ENCODE measurements at places on chromosomes 12 and 14. TPM values are rescaled to one million over a fixed set of nuclear protein-coding genes. Genes with fewer than 3 reads are reported as not detected.

DNA sequence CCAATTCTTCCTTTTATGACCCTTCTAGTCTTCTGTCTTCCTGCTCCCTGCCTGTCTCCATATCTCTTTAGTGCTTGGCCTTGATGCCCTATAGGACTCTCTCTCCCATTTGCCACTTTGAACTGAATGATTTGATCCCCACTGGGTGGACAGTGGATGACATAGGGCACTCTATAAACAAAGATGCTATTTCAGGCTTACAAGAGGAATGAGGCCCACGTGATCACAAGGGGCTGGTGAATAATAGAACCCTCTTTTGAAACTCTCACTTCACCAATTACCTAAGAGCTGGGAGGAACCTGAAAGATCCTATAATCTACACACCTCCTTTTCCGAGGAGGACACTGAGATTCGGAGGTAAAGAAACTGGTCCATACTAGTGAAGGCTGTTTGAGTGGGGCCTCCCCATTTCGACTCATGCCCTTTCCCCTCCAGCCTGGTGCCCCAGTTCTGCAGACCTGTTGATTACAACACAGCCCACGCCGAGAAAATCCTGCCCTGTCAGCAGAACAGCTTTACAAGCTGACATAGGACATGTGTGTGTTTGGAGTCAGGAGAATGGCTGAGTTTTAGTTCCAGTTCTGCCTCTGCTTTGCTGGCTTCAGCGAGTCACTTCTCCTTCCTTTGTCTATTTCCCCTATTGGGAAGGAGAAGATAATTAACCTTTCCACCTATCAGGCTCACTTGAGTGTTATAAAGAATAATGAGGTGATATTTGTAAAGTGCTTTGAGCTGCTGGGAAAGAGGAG, 400.3 kb downstream of the ZFP36L1 start:
- DNase-seq, result no peak

DNA sequence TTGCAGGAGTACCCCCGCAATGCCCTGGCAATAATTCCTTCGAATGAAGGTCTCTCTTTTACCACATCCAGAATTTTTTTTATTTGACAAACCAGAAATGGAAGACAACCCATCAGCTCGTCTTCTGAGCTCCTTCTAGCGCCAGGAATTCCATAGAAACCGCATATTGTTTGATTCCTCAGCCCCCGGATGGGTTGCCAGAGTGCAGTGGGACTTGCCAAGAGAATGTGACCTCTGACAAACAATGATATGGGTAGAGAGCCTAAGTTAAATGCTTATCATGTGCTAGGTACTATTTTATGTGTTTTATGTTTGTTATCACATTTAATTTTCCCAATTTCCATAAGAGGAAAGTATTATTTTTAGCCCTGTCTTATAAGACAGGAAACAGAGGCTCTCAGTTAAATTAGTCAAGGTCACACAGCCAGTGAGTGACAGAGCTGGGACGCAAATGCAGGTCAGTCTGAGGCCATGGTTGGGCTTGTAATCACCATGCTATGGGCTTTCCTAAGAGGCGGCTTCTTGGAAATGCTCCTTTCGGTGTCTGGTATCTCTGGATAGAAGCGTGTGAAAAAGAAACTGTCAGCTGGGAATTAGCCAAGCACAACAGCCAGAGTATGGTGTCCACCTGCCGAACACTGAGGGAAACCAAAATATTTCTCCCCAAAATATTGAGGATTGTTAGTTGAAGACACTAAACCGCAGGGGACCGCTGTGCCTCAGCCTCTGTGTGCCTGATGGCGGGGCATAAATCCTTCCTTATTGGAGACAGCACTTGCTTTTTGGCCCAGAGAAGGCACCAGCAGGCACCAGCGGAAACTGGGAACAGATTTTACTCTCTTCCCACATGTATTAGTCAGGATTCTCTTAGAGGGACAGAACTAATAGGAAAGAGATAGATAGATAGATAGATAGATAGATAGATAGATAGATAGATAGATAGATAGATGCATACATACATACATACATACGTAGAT, 29.4 kb upstream of the ETFBKMT start:
- DNase-seq, result peak; percentile 23

DNA sequence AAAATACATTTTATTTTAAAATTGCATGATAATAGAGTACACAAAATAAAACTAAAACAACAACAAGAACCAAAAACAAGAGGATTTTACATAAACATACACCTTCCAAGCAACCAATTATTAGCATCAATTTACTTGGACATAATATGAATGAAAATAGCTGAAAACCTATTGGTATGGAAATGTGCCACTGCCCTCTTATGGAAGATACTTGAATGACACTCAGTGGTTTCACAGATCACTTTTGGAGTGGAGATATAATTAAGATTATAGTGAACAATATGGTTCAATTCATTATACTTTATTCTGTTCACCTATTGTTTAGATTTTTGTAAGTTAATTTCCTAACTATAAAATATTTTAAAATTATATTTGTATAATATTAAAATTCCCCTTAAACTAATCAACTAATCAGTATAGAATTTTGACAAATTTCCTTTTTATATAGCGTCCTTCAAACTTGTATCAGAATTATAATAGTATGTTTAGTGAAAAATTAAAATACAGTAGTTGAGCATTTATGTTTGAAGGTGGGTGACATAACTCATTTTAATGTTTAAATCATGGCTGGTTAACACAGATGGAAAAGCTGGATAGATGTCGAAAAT, 70.1 kb downstream of the SLC6A15 start:
- DNase-seq, result peak; percentile 20

- DNase-seq, result no peak
Observed at GRCh38 chr12:87575906-87576305, 453.3 kb downstream of the C12orf50 start.

KRT79 gene
- total RNA-seq, result not detected

DNA sequence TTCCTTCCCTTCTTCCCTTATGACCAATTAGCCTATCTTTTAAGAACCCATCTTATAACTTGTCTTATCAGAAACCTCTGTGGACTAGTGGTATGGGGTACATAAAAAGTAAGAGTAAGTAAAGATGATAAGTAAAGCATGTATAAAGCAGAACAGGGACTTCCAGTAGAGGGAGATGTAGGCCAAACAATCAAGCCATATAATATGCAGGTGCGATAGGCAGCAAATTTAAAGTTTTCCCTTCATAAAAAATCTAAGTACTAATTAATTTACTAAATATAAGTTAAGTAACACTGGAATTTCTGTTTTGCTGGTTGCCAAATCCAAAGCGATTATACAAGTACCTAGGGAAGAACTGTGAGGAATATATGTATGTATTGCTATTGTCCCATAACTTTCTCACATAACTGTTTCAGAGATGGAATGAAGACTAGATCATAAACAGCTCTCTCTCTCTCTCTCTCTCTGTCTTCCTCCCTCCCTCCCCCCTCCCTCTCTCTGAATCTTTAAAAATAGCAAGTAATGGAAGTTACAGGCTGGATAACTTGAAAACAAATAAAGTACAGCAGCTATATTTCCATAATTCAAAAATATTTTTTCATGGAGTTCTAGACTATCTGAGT, 25.7 kb downstream of the METTL25 start:
- DNase-seq, result no peak

DUSP6 gene
- 30.8 TPM for total RNA-seq

- DNase-seq, result no peak
Observed at GRCh38 chr12:120767071-120768024, 41.7 kb downstream of the ACADS start.

- DNase-seq, result no peak
Observed at GRCh38 chr12:131671276-131671675, 39.6 kb upstream of the SFSWAP start.

GRCh38 chr12:108457734-108458361, 57.2 kb upstream of the FICD start:
- no peak for DNase-seq

DNA sequence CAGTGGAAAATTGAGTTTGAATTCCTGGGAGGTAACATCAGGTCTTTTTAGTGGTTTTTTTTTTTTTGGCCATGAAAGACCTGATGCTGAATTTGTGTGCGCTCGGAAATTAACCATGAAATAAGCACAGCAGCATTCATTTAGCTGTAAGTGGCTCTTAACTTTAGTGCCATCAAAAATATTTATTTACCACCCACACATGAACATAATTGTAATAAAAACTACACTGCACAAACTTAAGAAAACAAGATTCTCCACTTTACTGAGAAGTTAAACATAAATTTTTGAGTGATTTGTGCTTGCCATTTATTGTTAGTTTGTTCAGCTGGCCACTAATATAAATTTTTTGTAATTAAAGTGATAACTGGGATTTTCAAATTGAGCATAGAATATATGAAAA, 2.4 kb downstream of the SLC41A2 start:
- DNase-seq, result no peak

GRCh38 chr14:72443991-72444441, 449.9 kb downstream of the DPF3 start:
- no peak for DNase-seq

DNA sequence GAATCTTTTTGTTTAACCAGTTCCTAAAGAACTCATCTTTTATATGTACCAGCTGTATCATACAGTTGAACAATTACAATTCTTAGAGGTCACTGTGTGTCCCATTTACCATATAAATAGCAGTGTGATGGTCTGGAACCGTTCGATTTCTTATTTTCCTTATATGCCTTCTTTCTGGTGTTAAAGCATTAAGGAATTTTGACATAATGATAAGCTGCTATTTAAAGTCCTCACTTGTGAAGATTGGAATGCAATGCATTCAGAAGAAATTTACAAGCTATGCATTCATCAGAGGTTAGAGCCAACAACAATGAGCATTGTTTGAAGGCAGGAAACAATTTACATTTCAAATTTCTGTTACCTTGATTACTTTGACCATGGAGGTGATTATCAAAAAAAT, 80.0 kb upstream of the PRICKLE1 start:
- DNase-seq, result no peak

DNA sequence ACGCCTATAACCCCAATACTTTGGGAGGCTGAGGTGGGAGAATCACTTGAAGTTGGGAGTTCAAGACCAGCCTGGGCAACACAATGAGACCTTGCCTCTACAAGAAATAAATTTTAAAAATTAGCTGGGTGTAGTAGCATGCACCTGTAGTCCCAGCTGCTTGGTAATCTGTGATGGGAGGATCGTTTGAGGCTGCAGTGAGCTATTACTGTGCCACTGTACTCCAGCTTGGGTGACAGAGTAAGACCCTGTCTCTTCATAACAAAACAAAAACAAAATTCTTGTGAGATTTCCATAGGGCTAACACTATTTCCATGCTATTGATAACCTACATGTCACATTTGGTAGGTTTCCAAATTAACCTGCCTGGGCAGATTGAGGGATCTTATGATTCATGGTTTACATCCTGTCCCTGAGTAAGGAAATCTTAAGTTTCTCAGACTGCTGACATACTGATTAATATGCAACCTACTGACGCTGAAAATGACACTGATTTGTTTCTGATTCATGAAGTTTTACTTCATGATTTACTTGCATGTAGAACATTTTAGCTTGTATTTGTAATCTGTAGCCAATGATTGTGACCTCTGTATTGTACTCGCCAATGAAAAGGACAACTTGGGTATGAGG, 15.9 kb downstream of the ATP6V1D start:
- no peak for DNase-seq

- peak; percentile 15 for DNase-seq
Observed at GRCh38 chr14:56650048-56650447, 70.5 kb downstream of the TMEM260 start.
